HepG2 (cell line): ENCODE measurements at places on chromosomes 16 and 17. TPM values are rescaled to one million over a fixed set of nuclear protein-coding genes. Genes with fewer than 3 reads are reported as not detected.

DNA sequence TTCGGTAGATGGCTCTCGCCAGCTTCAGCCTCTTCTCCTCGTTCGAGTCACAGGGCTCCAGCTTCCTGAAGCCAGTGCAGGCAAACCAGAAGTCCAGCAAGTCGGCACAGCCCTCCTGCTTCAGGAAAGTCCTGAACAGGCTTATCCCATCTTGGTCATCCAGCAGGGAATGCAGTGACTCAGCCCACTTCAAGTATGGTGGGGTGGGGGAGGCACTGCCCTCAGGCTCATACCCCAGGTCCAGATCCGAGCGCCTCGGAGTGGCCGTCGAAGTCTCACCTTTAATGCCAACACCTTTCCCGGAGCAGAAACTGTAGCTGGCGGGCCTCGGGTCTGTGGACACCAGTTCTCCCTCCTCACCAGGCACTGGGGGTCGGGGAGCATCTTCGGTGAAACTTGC, 5.9 kb downstream of the AXIN1 start:
- no peak for DNase-seq

DNA sequence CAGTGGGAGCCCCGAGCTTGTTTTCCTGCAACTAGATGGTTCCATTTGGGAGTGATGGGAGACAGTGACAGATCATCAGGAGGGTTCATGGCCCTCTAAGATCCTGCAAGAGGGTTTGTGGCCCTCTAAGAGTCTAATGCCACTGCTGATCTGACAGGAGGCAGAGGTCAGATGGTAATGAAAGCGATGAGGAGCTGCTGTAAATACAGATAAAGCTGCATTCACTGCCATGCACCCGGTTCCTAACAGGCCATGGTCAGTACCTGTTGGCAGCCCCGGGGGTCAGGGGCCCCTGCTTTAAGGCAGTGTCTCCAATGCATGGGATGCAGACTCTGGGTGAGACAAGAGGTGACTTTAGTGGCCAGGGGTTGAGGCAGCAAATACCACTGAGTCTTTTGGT, 30.8 kb downstream of the SLC12A3 start:
- DNase-seq, result no peak

GRCh38 chr16:79764415-79765110, 164.0 kb upstream of the MAF start:
- DNase-seq, result no peak

- peak; percentile 83 for DNase-seq
Observed at GRCh38 chr16:11611871-11612664, 25.3 kb upstream of the LITAF start.

CACNG4 gene
- 0.09 and 0.11 TPM in 2 replicates for total RNA-seq

GRCh38 chr17:179066-179432, 2.4 kb downstream of the DOC2B start:
- DNase-seq, result no peak

NOTUM gene
- 67.7 and 160 TPM in 2 replicates for total RNA-seq

GRCh38 chr16:54288835-54289241, 2.3 kb upstream of the IRX3 start:
- no peak for DNase-seq

C16orf54 gene
- not detected in 2 replicates for total RNA-seq

DNA sequence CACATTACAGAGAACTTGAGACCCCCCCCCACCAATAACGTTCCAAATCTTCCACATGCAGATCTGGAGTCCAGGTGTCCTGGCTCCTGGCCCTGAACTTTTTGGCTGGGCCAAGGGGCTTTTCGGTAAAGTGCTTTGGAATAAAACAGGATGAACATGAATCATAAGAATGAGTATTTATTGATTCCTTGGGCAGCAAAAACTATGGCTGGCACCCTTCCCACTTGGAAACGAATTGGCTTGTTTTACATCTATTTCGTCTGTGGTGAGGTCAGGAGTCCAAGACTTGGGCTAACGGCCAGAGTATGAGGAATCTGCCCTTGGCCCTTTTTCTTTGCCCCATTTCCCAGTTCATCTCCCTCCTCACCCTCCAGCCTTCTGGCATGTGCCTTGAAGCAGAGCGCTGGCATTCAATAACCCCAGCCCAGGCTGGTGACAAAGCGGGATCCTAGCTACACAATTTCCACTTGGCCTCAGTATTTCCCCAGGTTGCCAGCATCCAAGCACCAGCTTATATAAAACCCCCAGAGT, 4.1 kb upstream of the UBTF start:
- no peak for DNase-seq

HS3ST6 gene
- total RNA-seq, result not detected in 2 replicates

DNA sequence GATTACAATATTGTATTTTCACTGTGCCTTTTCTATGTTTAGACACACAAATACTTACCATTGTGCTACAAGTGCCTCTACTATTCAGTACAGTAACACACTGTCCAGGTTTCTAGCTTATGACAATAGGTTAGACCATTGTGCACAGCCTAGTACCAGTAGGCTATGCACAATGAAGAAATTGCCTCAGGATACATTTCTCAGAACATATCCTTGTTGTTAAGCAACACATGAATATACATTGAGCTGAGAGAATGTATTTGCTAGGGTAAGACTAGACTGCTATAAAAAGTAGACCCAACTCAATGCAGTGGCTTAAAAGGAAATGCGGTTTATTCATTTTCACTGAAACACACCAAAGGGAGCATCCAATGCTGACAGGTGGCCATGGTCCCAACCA, 285.1 kb downstream of the HS3ST3A1 start:
- DNase-seq, result no peak

ARL16 gene
- 18.8 and 20.8 TPM in 2 replicates for total RNA-seq

TNP2 gene
- not detected in 2 replicates for total RNA-seq

GRCh38 chr16:22924492-22924891, 110.5 kb downstream of the HS3ST2 start:
- DNase-seq, result no peak

ITGB4 gene
- total RNA-seq, result 4.0 and 6.9 TPM in 2 replicates

GRCh38 chr17:72631949-72632684, 460.4 kb downstream of the SLC39A11 start:
- DNase-seq, result peak; percentile 98

DNA sequence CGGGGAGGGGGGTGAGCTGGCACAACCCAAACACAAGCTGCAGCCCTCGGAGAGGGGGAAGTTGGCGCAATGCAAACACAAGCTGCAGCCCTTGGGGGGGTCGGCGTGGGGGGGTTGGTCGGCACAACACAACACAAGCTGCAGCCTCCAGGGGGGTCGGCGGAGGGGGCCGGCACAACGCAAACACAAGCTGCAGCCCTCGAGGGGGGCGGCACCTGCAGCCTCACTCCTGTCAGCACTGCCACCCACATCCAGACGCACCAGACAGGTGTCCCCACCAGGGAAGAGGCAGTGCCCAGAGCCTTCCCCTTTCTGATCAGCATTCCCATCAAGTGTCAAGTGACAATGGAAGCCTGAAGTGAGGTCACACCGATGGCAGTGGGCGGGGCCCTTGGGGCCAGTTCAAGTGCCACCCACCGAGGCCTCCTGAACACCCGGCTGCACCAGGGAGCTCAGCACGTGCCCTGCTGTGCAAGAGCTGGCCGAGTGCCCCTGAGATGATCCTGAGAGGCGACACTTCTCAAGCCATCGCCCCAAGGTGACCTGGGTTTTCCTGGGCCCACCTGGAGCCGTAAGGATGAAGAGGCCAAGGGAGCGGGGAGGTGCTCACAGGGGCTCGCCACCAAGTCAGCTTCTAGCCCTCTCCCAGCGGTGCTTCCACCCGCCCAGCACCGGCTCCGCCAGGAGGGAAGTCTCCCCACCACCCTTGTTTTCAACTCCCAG, 59.3 kb downstream of the KLHDC4 start:
- DNase-seq, result peak; percentile 65

GGNBP2 gene
- total RNA-seq, result 53.3 and 59.6 TPM in 2 replicates

SCN4A gene
- total RNA-seq, result 0.02 TPM in 1 of 2 replicates, not detected in the other

GRCh38 chr16:82451449-82451848, 175.3 kb upstream of the CDH13 start:
- no peak for DNase-seq
